ENCODE measurements at places on chromosomes 5 and 9.

GRCh38 chr9:82180711-82181110, 192.1 kb downstream of the SPATA31D1 start:
- no peak for DNase-seq

- DNase-seq: no peak
Measured at GRCh38 chr9:105066275-105066865, 138.4 kb upstream of the ABCA1 start.

- DNase-seq: no peak
Measured at GRCh38 chr5:161713042-161713441, 27.5 kb downstream of the GABRA6 start.

GRCh38 chr5:89181546-89181945, 298.6 kb upstream of the MEF2C start:
- no peak for DNase-seq

DNA sequence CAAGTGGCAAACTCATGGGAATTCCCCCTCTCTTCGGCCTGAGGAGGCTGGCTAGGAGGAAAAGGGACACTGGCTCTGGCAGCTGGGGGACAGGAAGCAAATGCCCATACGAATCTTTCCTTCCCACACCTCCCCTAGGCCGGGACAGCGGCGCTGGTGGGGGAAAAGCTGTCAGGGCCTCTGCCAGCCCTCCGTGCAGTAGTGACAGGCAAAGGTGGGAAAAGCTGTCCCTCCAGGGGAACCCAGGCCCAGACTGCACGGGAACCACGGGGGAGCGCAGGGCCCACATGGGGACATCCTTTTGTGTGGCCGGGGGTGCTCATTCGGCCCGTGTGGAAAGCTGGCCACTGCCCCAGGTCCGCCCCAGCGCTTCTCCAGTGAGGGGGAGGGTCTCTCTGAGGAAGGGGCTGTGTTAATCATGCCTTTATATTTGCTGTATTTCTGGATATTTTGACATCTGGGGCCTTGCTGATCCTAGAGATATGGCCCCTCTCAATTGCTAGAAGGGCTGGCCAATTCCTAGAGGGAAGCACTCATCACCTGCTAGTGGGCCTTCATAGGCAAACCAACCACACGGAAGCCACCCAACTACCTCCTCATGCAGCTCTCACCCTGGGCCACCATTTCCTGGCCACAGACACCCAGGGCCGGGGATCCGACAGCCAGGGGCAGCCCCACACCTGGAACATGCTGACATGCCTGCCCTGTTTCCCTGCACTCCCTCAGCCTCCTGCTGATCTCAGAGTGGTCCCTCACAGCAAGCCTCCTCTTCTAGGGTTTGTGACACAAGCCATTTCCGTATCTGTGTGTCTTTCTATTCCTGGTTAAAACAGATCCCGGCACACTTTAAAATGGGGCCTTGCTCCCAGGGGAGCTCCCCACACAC, 138.8 kb downstream of the ROR2 start:
- no peak for DNase-seq

- no peak for DNase-seq
Measured at GRCh38 chr5:152412129-152412528, 7.0 kb upstream of the NMUR2 start.
